ENCODE measurements at places on chromosomes 6 and 20.

DNA sequence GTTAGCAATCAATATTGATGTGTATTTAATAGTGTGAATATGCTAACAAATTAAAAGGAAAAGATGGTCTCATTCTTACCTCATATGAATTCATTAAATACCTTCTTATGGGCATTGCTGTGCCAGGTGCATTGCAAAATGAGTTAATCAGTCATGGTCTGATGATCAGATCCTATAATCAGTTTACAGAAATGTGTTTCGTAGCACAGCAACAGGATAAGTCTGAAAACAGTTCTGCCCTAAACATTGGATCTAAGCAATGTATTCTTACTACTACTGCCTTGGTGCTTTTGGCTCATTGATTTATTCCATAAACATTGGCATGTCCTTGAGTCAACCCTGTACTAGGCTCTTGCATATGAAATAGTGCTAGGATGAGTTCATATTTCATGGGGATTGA is 417.0 kb upstream of the JAG1 start:
- no peak for DNase-seq

- no peak for DNase-seq
Measured at GRCh38 chr6:15626878-15627674, 35.8 kb downstream of the DTNBP1 start.

DNA sequence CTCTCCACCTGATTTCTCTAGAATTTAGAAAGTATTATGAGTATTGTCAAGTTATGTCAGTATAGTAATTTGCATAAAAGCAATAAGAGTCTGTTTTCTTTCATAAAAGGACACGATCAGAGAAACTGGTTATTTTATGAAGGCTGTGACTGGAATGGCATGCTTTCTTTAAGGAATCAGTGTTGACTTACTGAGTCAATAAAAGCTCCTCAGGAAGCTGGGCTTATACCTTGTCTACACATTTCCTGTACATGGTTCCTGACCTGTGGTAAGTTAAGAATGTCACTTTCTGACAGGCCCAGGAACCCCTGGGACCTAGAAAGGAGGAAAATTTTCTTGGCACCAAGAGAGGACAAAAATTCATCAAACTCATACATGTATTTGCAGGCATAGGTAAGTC is 1224.0 kb upstream of the ADGRB3 start:
- no peak for DNase-seq

- no peak for DNase-seq
Measured at GRCh38 chr20:33067806-33068205, 11.6 kb upstream of the BPIFB4 start.

- no peak for DNase-seq
Measured at GRCh38 chr6:46284475-46284874, 113.7 kb upstream of the ENPP5 start.

- DNase-seq: no peak
Measured at GRCh38 chr6:26743157-26743821, 83.7 kb upstream of the ZNF322 start.

DNA sequence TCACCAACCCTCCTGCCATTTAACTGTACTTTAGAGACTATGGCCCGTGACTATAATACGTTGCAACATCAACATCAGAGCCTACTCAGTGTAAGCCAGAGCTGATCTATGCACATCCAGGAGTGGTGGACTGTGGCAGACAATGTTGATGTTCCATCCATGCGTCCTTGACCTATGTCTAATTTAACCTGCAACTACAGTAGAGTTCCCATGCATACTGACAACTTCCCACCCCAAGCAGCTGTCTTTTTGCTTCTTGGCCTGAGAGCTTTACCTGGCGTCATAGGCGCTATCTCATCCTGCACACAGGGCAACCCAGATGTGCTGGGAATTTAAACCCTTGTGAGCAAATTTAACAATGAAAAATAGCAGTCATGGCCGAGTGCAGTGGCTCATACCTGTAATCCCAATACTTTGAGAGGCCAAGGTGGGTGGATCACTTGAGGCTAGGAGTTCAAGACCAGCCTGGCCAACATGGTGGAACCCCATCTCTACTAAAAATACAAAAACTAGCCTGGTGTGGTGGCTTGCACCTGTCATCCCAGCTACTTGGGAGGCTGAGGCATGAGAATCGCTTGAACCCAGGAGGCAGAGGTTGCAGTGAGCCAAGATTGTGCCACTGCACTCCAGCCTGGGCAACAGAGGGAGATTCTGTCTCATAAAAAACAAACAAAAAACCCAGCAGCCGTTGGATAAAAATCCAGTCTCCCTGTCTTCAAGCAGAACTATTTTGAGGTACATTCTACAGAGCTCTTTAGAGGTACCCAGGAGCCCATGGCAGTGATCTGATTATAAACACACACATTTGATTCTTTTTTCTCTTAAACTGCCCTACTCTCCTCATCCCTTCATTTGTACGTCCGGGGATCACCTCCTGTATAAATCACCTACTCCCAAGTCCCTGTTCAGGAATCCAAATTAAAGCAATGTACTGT is 22.0 kb downstream of the PERP start:
- no peak for DNase-seq

- no peak for DNase-seq
Measured at GRCh38 chr6:7617801-7618764, 28.1 kb downstream of the SNRNP48 start.

GRCh38 chr6:127738423-127738822 is 161.4 kb downstream of the C6orf58 start:
- no peak for DNase-seq

GRCh38 chr6:150018846-150019580 is 6.3 kb downstream of the RAET1L start:
- no peak for DNase-seq

GRCh38 chr6:166586424-166587156 is at the start of gene RAMACL:
RAMACL (minus strand) TSS chr6:166586678; CDS start chr6:166586477, 201 bp downstream.
- DNase-seq: no peak

DNA sequence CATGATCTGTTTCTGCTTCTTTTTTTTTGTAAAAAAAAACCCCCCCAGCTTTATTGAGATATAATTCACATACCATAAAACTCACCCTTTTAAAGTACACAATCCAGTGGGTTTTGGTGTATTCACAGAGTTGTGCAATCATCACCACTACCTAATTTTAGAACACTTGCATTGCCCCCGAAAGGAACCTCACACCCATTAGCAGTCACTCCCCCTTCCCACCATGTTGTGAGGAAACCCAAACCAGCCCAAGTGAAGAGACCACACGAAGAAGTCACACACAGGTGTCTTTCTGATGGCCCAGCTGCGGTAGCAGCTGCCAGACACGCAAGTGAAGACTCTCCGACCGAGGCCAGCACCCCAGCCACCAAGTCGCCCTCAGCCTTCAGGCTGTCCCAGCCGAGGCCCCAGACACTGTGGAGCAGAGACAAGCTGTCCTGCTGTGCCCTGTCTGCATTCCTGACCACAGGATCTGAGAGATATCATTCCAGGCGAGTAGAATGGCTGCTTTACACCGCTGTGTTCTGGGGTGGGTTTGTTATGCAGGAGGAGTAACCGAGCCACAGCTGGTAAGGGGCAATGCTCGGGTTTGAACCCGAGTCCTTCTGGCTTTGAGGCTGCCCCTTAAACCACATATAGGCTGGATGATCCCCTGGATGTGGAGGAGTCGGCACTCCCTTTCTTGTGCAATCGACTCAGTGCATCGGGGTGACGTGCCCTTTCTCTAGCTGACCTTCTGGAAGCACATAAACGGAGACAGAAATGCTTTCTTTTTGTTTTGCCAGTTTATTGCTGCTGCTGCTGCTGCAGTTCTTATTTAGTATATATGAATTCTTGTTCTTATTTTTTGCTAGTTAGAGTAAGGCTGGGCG is 59.1 kb upstream of the PTPN1 start:
- DNase-seq: no peak

DNA sequence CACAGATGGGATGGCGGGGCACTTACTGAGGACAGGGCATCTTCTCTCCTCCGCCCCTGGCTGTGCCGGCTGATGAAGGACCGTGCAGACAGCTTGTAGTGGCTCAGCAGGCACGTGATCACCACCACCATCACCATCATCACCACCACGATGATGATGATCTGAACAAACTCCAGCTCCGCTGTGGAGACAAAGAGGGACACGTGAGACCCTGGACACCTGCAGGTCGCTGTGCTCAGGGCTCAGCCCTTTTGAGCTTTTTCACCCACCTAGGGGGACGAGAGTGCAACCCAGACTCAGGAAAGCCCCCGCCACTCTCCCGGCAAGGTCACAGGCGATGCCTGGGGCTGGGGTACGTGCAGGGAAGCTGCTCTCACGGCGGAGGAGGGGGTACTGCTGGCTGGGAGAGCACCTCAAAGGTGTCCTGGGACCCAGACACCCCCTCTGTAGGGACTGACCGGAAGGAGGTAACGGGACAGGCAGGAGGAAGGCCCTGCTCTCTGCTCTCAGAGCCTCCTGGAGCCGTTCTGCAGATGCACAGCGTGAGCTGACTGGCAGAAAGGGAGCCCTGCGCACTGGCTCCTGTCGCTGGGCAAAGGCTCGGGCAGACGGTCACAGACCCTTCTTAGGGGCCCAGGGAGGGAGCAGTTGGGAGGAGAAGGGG is 39.4 kb upstream of the ZBP1 start:
- no peak for DNase-seq

GRCh38 chr6:143696664-143697000 is 18.9 kb downstream of the PHACTR2 start:
- no peak for DNase-seq

DNA sequence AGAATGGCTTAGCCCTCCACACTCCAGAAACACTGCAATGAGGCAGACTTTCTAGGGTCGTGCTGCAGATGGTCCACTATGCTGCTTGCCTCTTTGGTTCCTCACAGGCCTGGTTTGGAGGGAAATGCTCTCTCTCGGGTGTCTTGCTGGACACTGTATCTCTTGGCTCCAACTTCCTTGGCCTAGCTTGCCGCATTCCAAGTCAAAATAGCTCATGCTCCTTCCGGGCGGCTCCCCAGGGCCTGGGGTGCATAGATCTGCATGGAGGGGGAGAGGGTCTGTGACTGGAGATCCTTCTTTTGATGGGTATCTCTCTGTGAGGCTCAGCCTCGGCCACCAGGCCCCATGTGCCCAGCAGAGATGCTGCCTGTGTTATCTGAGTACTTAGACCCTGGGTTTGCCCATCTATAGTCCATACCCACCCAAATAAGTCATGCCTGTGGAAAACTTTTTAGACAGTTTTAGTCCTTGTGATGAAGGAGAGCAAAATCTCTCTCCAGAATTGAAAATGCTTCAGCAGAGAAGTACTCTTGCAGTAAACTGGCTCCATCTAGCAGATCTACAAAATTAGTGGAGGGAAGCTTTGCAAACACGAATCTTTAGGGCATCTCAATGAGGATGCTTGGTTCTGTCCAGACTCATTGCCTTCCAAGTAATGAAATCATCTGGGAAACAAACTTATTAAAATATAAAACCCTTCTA is 264.1 kb upstream of the RIN2 start:
- no peak for DNase-seq

DNA sequence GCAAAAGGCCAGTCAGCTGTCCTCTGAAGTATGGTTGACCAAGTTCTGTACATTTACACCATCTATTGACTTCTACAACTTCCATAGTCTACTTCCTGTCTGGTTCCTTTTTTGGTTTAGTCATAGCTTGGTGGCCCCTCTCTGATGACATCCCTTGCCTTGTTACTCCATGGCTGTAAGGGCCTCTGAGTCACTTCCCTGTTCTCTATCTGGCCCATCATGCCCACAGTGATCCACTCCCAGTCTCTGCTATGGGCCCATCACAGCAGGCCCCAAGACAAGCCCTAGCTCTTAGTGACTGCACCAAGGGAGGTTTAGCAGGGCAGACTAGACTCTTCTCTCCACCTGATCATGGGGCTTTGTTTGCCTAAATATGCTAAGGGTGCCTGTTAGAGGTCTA is 441.6 kb downstream of the HACE1 start:
- DNase-seq: no peak

- DNase-seq: no peak
Measured at GRCh38 chr20:4962241-4962855, 39.0 kb downstream of the SLC23A2 start.

DNA sequence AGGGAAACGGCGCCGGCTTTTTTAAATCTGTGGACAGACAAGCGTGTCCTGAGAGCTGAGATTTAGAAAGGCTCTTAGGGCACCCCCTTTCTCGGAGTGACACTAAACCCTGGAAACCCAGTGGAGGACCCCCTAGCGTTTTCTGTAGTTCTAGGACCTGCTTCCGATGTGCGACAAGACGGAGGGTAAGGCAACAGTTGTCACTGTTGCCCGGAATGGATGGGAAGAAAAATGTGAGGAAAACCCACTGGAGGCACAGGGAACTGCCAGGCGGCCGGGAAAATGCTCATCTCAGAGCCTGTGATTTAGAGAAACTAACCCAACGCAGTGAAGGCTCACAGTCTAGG is 551 bp upstream of the ATP5F1E start:
- no peak for DNase-seq

- no peak for DNase-seq
Measured at GRCh38 chr6:18166312-18167036, 11.3 kb downstream of the KDM1B start.

- DNase-seq: no peak
Measured at GRCh38 chr6:7201732-7202541, 94.2 kb downstream of the RREB1 start.

GRCh38 chr20:53708129-53708968 is 114.7 kb upstream of the ZNF217 start:
- no peak for DNase-seq

GRCh38 chr6:124984668-124985338 is 22.6 kb downstream of the RNF217 start:
- no peak for DNase-seq

GRCh38 chr20:11329271-11329670 is 588.4 kb upstream of the BTBD3 start:
- no peak for DNase-seq

DNA sequence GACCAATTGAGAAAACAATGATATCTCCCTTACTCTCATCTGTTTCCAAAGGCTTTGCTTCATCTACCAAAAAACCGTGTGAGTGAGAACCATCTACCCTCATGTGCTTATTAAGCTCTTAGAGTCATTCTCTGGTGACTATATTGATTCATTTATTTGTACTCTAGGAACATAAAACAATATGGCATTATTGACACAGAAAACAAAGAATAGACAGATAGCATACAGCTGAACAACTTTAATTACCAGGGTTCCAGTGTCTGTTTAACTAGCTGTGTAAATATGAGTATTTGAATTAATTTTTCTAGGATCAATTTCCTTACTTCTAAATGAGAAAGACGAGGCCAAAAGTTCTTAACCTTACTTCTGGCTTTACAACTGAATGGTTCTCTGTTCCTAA is 31.3 kb upstream of the HEY2 start:
- DNase-seq: no peak

DNA sequence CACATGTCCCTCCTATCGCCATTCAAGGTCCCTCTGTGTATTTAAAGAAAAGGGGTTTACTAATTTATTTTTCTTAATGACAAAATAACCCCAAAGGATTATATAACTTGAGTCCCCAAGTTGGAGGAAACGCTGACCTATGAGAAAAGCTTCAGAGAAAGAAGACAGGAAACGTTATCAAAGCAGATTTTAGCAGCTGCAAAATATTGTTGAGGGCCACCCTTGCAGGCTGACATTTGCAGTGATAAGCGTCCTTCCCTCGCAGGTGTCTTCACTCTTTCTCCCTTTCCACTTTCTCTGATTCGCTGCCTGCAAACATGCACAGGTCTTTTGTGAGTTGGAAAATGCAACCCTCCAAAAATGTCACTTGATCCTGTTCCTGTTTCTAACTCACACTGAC is 103.2 kb upstream of the RIPOR2 start:
- DNase-seq: no peak
